GM23248 (cell line): ENCODE measurements at places on chromosomes 1 and 21.

DNA sequence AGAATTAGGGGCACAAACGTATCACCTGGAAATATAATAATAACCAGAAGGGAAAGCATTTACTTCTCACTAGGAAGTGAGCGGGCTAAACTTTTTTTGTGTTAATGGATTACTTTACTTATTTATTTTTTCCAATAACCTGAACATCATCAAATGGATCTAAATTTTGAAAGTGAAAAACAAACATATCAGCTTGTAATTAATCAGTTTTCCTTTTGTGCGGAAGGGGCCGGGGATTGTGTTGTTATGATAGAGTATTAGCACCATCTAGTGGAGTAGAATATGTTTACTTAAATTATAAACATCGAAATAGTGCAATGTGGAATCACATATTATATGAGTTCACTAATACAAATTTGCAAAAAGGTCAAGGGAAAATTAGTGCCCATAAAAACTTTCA lies 9.0 kb downstream of the CFH start:
- peak; percentile 68 for DNase-seq

DNA sequence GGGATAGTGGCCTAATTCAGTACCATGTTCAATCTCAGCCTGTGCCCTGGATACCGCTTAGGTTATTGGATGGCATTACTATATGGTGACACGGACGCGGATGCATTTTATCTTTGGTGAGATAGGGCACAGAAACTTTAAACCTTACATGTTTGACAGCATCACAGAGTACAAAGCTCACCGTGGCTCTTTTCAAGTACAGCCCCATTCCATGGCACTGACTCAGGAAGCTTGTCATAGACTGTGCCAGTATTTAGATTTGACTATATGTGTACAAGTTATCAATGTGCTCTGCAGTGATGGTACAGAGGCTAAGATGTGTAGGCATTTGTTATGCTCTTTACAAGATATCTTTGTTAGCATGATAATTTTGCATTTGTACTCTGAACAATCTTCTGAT lies 169.0 kb downstream of the RYR2 start:
- no peak for DNase-seq

DNA sequence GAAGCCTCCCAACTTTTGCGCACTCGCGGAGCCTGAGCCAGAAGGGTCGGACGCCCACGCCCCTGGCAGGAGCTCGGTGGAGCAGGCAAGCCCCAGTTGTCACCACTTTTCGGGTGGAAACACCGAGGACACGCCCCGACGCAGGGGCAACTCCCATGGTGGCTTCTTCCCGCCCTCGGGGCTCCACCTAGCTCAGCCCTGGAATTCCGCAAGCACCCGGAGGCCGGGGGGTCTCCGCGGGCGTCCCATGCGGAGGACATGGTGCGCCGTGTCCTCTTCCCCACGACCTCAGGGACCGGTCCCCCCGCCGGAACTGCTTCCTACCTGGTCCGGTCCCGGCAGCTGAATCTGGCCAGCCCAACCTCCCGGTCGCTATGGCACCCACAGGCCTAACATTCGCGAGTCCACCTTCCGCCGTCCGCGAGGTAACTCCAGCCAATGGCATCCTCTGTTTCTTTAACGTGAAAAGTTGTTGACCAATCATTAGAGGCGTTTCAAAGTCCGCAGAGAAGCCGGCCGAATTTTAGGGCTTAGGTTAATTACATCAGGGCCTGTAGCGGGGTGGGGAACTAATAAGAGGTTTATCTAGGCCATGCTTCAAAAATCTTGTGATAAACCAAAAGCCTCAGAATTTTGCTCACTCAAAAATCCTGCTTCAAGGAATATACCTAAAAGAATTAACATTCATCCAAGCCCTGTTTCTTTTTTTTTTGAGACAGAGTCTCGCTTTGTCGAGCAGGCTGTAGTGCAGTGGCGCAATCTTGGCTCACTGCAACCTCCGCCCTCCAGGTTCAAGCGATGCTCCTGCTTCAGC lies at the start of gene STPG1:
Gene STPG1 (minus strand): TSS at position 433 of the 814 bp plus-strand sequence. CDS start 12,394 bp downstream, outside the sequence.
- DNase-seq = peak; percentile 89

DNA sequence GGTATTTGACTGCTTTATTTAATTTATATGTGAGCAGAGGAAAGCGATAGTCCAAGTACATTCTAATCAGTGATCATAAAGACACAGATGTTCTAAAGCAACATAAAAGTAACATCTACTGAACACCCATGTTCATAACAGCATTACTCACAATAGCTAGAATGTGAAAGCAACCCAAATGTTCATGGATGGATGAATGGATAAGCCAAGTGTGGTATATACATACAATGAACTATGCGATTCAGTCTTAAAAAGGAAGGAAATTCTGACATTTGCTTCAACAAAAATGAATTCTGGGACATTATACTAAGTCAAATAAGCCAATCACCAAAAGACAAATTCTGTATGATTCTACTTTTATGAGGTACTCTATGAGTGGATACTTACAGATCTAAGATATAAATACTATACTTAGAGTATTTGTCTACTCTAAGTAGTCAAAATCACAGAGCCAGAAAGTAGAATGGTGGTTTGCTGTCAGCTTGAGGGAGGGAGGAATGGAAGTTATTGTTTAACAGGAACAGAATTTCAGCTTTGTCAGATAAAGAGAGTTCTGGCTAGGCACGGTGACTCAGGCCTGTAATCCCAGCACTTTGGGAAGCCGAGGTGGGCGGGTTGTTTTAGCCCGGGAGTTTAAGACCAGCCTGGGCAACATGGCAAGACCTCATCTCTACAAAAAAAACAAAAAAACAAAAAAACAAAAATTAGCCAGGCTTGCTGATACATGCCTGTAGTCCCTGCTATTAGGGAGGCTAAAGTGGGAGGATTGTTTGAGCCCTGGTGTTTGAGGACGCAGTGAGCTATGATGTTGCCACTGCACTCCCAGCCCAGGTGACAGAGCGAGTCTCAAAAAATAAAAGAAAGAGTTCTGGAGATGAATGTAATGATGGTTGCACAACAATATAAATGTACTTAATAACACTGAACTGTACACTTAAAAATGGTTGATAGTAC lies 79.7 kb upstream of the ARHGAP29 start:
- peak; percentile 64 for DNase-seq

DNA sequence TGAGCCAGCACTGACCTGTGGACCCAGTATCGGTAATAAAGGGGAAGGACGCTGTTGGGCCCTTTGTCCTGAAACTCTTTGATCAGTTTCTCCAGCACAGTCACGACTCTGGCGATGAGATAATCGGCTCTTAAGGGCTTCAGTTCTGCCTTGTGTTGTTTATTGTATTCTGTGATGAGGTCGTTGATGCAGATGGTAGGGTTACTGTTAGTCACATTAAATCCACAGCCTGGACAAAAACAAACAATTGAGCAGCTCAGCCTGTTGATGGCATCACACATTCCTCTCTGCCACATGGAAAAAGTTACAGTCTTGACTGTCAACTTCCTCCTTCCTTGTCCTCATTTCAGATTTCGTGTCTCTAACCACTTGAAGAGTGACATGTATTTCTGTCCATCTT lies 57.6 kb downstream of the SIM2 start:
- peak; percentile 26 for DNase-seq

GRCh38 chr1:97934491-97934890 lies 13.7 kb upstream of the DPYD start:
- no peak for DNase-seq

GRCh38 chr1:218501161-218501560 lies 156.0 kb downstream of the TGFB2 start:
- DNase-seq = no peak

DNA sequence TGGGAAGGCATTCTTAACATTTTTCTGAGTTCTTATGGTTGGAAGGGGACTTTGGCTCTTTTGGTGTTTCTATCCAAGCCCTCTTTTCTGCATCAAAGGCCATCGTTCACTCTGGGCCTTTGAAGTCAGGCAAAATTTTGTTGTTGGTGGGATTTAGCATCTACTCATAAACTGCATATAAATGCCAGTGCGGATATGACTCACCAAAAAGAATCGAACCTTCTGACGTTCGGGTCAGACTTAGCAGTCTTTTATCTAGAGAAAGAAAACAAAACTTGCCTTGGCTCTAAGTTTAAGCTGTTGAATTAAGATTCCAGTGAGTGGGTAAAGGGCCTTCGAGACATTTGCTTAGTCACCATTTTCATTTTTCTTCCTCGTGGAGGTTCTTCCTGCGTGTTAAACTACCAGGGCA lies 51.4 kb downstream of the EVA1C start:
- DNase-seq = peak; percentile 59

- no peak for DNase-seq
Observed at GRCh38 chr1:8006037-8006963, 19.8 kb downstream of the ERRFI1 start.

- no peak for DNase-seq
Observed at GRCh38 chr1:167065471-167065870, 24.7 kb downstream of the GPA33 start.
